Inflammatory macrophage (primary cell): ENCODE measurements at places on chromosomes 6 and 20.

GRCh38 chr6:44761046-44761445 is 373.5 kb downstream of the CDC5L start:
- DNase-seq, result no peak

- DNase-seq, result no peak
Observed at GRCh38 chr6:116247285-116247684, 6.6 kb downstream of the TSPYL4 start.

GRCh38 chr6:3646616-3647362 is 104.7 kb downstream of the PXDC1 start:
- no peak for DNase-seq

GRCh38 chr6:149347067-149347466 is 29.6 kb downstream of the TAB2 start:
- no peak for DNase-seq

- DNase-seq, result no peak
Observed at GRCh38 chr6:51514748-51515402, 572.5 kb downstream of the PKHD1 start.

DNA sequence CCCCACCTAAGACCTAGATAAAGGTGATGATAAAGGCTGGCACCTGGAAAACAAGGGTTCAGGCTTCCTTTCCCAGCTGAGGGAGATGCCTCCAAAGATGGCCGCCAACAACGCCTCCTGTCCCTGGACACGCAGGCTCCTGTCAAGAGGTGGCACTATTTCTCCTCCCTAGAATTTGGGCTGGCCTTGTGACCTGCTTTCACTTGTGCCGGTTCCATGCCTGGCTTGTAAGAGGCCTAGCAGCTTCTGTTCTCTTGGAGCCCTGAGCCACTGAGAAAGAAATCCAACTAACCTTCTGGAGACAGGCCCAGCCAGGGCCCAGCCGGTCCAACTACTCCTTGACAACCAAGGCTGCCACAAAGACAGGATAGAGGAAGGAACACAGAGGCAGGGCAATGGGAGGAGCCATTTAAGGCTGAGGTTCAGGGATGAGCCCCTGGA is 60.2 kb upstream of the RALY start:
- DNase-seq, result peak; percentile 83

GRCh38 chr6:100119261-100119660 is 125.2 kb upstream of the MCHR2 start:
- DNase-seq, result no peak

- DNase-seq, result no peak
Observed at GRCh38 chr20:49924247-49924646, 8.9 kb upstream of the SPATA2 start.

DNA sequence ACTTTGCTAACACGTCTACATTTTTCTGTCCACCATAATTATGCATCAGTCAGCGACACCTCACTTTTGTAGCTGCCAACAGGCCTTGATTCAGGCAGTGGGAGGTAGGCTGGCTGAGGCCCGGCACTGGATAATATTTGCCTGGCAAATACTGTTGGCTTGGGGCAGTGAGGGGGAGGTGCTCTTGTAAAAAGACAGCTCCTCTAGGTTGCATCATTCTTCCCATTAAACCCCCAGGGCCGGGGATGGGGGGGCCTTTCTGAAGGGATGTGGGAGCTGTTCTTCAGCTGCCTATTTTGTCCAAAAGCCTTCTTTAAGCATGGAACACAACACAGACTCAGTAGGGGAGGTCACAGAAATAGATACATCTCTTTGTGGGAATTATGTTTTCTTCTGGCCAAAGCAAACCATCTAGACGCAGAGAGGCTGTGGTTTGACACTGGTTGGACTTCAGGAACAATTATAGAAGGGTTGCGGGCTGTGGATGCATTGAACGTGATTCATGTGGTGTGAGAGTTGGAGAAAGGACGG is 338.3 kb upstream of the NT5E start:
- DNase-seq, result no peak

- no peak for DNase-seq
Observed at GRCh38 chr6:90765491-90765890, 178.6 kb upstream of the MAP3K7 start.

- DNase-seq, result peak; percentile 46
Observed at GRCh38 chr20:4689220-4689619, 32.5 kb upstream of the PRND start.

GRCh38 chr6:140641412-140641811 is 1267.0 kb upstream of the CITED2 start:
- DNase-seq, result no peak

DNA sequence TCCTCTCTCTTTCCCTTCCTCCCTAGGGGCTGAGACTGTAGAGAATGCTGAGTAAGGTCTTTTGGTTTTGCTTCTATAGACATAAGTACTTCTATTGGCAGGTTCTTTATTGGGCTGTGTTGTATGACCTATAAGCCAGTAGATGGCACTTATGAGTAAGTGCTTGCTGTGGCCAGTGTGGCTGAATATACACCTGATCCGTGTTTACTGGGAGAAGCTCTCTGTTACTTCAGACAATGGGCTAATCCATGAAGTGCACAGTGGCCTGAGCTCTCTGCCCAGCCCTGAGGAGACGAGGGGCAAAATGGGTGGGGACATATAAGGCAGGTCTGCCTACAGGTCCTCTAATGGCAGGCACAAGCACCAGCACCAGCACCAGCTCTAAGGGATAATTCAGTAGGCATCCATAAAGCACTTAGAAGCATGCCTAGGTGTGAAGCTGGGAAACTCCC is 610.3 kb downstream of the RNF144B start:
- peak; percentile 10 for DNase-seq

DNA sequence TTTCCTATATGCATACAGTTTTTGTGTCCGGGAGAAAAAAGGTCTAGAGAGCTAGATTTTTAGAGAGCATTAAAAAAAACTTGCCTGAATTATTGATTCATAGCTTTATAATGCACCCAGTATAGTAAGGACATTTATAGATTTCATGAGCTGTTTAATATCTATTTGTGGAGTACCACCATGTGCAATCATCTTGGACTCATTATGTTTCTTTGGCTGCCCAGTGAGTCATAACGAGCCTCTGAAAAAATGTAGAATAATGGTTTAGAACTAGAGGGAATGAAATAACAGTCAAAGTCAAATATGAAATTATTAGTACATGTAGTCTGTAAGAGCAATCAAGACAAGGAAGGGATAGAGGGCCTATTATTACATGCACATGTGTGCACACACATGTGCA is 350.0 kb downstream of the CD83 start:
- DNase-seq, result no peak

- no peak for DNase-seq
Observed at GRCh38 chr20:13312300-13312699, 91.2 kb downstream of the ISM1 start.

DNA sequence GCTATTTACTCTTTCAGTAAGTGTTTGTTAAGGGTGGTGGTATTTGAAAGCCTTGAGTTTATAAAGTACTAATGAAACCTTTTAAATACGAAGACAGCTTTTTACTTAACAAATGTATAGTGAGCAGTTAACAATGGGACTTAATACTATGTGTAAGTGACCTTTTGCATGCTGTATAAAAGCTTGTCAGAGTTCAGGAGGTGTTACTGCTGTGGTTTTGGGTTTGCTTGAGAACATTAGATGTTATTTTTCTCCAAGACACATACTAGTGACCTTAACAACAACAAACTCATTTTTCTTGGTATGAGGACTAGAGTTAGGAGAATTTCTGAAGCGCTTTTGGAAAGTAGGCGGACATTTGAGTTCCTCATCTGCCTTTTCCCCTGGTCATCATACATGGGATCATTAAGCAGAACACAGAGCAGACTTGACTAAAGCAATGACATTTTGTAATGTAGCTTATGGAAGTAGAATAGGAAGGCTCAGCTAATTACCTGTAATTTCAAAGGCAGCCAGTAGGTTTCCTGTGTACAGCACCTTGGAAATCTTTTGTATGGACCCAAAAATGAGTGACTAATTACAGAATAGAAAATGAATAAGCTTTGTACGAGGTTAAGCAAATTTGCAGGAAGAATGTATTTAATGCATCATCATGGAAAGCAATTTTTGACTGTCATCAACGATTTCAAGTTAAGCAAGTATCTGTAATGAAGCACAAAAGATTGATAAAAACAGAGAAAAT is 14.1 kb downstream of the CDYL start:
- DNase-seq, result peak; percentile 74

DNA sequence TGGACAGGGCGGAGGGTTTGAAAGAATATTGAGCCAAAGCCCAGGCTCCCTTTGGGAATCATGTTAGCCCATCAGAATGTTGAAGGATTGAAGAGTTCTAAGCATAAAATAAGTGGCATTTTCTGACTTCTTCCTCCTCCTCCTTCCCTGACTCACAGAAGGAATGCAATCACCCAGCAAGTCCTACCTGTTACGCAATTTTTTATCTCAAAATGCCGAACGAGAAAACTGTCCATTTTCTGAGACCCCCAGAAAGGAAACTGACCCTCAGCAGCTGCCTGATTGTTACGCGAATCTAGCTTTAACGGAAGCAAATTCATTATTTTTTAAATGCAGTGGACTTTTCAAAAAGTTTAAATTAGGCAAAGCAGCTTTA is 4.7 kb upstream of the DNAJC5 start:
- no peak for DNase-seq

DNA sequence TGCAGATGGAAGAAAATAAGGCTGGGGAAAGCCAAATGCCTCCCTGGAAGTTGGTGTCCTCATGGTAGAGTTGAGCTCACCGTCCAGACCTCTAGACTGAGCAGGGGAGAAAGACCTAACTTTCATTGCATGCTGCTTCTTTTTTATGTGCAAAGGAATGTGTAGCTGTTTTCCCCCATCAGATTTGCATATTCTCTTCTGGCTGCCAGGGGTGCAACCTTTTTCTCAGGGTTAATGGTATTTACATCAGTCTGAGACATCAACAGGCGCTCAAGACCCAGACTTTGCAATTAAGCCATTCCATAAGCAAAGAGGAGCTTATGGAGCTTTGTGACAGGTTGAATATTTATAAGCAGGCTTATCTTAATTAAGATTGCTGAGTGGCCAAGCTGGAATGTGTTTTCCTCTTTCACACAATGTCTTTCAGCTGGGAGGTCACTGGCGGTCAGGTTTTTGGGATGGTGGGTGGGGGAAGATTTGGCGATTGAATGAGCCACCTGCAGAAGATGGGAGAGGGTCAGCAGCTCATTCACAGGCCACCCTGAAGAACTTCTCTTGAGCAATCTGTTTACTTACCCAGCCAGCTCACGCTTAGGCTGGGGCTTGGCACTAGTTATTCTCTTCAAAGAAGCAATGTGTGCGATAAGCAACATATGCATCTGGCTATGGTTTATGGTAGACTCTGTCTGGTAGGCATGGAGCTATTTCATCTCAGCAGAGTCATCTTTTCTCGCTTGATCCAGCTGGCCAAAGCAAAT is 88.6 kb downstream of the SCP2D1 start:
- no peak for DNase-seq

- no peak for DNase-seq
Observed at GRCh38 chr6:152301021-152301764, 336.0 kb downstream of the SYNE1 start.

GRCh38 chr6:13859871-13860555 is 45.7 kb upstream of the MCUR1 start:
- no peak for DNase-seq

DNA sequence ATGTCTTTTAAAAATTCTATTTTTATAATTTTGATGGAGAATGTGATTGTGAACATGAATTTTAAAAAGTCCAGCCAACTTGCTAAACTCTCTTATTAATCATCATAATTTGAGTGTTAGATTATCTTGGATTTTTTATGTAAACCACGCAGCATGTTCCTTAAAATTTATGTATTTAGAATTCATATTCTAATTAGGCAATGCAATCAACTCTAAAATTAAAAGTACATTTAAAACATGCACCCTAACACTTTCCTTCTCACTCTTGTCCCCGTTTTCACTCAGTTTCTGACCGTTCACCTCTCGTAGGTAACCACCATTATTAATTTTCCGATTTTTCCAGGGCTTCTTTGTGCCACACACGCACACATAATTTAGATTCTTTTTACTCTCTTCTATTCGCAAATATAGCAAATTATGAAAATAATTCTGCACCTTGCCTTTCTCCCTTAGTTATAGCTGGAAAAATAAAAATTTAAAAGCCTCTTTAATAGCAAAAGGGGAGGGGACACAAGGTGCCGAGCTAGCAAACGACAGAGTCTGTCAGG is 329 bp upstream of the ZKSCAN3 start:
- DNase-seq, result no peak

GRCh38 chr20:45813489-45813888 is 1.0 kb downstream of the UBE2C start:
- no peak for DNase-seq

- DNase-seq, result no peak
Observed at GRCh38 chr6:131460614-131461000, 112.4 kb upstream of the ARG1 start.

DNA sequence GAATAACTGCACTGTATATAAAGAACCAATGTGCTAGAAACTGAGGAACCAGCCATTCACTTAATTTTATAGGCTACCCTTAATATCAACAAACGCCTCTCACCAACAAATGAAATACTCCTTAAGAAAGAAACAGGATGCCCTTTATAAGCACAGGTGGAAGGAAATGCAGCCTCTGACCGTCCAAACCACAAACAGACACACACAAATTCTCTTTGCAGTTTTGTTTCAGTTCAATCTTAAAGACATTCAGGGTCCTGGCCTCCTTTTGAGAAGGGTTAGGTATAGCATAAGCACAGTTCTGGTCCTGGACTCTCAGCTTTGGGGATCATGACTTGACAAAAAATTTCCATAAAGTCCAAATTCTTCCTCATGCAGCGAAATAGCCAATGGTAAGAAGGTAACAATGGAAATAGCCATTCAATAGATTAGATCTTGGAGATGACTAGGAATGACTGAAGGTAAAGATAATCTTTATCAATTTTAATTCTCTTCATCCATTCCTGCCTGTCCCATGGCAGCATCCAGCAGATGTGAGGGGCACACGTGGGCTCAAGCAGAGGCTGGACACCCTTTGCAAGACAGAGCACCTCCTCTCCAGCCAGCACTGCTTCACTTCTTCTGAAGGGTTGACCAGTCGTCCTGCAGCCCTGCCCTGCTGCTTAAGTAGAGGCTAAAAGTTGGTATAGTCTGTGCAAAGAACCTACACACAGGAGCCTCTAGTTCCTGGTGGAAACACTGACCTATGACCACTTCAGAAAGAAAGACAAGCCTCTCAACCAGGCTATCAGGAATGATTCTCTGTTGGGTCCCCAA is 123.9 kb downstream of the CD83 start:
- DNase-seq, result no peak

DNA sequence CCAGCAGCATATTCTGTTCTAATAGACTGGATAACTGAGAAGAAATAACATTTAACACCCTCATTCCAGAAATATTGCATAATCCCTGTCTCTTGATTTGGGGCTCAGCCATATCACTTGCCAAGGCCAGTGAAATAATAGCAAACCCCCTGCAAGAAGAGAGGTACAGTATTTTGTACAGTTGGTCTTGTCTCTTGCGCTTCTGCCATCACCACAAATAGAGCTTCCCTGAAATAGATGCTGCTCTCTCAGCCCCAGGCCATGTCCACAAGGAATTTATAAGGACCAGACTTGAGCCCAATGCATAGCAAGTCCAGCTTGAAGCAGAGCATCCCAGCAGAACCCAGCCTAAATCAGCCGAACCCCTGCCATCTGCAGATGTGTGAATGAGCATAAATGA is 254.0 kb downstream of the GRM1 start:
- DNase-seq, result no peak

- no peak for DNase-seq
Observed at GRCh38 chr6:40349123-40349900, 237.9 kb downstream of the LRFN2 start.
